ENCODE measurements at places on chromosomes 11 and 22.

DNA sequence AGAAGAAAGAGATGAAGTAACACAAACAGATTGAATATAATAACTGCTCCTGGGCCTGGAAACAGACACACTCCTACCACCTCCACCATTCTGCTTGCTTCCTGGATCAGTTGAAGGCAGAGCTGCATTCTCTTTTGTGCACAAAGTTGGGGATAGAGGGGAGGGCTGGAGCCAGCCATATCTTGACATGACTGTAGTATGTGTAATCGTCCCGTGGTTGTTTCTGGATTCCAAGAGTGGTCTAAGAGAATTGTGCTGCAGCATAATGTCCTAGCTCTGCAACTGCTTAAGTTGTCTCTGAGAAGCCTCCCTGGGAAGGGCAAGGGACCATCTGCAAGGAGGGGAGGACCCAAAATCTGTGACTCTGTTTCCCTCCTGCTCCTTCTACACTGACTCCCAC, 3.2 kb downstream of the CRY2 start:
- no peak for DNase-seq

GRCh38 chr11:120124355-120124754, 13.6 kb downstream of the TRIM29 start:
- no peak for DNase-seq

GRCh38 chr11:106961518-106961917, 56.8 kb downstream of the GUCY1A2 start:
- no peak for DNase-seq

DNA sequence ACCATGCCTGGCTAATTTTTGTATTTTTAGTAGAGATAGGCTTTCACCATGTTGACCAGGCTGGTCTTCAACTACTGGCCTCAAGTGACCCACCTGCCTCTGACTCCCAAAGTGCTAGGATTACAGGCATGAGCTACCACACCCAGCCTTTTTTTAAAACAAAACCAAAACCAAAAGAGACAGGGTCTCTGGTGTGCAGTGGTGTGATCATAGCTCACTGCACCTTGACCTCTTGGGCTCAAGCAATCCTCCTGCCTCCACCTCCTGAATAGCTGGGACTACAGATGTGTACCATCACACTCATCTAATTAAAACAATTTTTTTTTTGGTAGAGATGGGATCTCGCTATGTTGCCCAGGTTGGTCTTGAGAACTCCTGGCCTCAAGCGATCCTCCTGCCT, 77.7 kb downstream of the PTPRJ start:
- no peak for DNase-seq

DNA sequence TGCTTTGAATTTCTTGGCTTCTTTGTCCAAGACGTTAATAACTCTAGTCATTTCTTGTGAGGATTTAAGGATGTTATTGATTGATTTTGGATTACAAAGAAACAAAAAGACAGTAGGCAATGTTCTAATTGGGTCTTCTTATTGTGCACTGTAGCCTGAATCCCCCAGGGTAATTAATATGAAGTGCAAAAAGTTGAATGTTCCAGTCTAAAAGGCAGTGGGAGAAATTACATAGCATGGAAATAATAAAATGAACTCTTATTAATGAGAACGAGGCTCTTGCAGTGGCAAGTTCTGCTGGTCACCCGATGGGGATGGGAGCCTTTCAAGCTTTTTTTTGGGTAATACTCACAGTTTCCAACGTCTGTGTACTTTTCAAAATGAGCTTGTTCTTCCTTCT, 45.6 kb downstream of the UBASH3B start:
- no peak for DNase-seq

- no peak for DNase-seq
Measured at GRCh38 chr22:21650823-21651520, 8.9 kb downstream of the SDF2L1 start.

DNA sequence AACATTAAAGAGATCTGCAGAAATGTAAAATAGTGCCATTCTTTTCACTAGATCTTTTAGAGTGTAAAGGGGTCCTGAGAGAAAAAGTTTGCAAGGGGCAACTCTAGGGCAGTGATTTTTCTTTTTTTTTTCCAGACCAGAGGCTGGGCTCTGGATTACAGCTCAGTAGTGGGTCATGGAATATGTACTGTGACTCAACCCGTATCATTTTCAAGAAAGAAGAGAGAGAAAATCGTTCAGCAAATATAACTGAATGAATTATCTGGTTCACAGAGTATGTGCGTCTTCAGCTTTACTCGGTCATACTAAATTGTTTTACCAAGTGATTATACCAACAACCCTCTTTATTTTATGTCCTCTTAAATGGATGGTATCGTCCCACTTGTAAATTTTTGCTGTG, 3.8 kb downstream of the CEP57 start:
- no peak for DNase-seq

- no peak for DNase-seq
Measured at GRCh38 chr11:43927925-43928707, 14.3 kb upstream of the C11orf96 start.

DNA sequence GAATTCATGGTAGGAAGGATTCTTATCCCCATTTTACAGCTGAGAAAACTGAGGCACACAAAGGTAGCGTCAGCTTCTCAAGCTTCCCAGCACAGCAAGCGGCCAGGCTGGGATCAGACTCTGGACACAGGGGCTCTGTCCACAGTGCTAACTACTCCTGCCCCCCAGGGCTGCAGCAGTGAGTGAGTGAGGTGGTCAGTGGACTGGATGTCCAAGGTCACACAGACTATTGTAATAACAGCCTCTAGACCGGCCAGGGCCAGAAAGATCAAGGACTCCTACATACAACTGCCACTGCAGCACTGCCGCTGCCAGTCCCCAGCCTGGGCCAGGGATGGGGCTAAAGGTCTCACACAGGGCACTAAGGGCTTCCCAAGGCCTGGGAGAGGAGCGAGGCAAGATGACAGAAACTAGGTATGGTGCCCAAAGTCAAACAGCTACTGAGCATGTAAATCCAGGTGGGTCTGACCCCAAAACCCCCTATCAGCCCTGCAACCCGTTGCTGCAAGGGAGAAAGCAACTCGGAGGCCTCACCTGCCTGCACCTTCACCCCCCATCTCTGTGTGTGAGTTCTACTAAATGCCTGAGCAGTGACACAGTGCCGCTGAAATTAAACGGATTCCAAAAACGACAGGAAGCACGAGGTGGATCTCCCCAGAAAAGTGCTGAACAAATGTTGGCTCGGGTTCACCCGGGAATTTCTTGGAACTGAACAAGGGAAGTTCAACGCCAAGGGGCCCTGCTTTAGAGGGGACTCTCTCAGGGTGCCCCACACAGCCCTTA, 161.8 kb upstream of the GRK3 start:
- DNase-seq, result no peak

DNA sequence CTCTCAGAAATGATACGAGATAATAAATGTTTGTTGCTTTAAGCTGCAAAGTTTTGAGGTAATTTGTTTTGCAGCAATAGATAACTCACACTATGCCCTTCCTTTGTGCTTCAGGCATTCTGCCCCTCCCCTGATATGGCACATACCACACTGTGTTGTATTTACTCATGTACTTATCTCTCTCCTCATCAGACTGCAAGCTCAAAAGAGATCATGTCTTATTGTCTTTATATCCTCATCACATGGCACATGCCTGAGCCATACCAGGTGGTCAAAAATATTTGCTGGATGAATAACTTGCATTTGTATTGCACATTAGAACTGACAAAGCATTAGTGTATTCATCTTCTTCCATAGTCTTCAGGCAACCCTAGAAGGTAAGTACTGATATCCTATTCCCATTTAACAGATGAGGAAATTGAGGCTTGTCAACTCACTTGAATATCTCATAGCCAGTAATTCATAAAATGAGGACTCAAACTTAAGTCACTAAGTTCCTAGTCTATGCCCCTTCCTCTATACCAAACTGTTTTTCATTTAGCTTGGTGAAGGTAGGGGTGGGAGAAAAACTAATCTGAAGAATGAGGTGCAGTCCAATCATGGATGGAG, 83.9 kb upstream of the EED start:
- peak; percentile 70 for DNase-seq

- DNase-seq, result no peak
Measured at GRCh38 chr11:55895216-55895615, 12.1 kb downstream of the TRIM51 start.

GRCh38 chr11:95296165-95296564, 65.2 kb upstream of the SESN3 start:
- no peak for DNase-seq

DNA sequence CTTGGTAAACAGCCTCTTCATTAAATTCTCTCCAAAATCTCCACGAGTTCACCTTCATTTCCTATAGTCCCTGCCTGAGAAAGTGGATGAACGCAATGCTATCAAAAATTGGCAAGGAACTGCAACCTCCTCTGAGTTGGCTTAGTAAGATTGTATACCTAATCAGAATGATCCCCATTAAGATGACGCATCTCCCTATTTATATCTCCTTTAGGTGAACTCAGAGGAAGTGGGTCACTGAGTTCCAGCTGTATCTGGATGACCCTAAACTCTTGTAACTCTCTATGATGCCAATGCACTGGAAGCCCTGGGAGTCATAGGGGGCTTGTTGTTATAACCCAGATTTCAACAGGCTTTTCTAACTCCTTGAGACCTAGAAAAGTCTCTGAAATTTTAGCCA, 48.2 kb downstream of the OR10A6 start:
- no peak for DNase-seq

GRCh38 chr22:30285846-30286200, 3.5 kb downstream of the CASTOR1 start:
- peak; percentile 41 for DNase-seq

GRCh38 chr11:65579291-65579690, 3.4 kb downstream of the EHBP1L1 start:
- no peak for DNase-seq

GRCh38 chr22:41177622-41178424, 27.3 kb upstream of the L3MBTL2 start:
- DNase-seq, result no peak

- DNase-seq, result no peak
Measured at GRCh38 chr11:119316729-119317591, at the start of gene MCAM. Gene MCAM (minus strand): TSS chr11:119317130. CDS start chr11:119317101, 29 bp downstream.

- DNase-seq, result no peak
Measured at GRCh38 chr11:3102641-3102921, 45.4 kb upstream of the CARS1 start.

GRCh38 chr22:36443198-36443770, 38.2 kb downstream of the TXN2 start:
- DNase-seq, result no peak

- no peak for DNase-seq
Measured at GRCh38 chr11:20656901-20657300, 12.5 kb upstream of the NELL1 start.

DNA sequence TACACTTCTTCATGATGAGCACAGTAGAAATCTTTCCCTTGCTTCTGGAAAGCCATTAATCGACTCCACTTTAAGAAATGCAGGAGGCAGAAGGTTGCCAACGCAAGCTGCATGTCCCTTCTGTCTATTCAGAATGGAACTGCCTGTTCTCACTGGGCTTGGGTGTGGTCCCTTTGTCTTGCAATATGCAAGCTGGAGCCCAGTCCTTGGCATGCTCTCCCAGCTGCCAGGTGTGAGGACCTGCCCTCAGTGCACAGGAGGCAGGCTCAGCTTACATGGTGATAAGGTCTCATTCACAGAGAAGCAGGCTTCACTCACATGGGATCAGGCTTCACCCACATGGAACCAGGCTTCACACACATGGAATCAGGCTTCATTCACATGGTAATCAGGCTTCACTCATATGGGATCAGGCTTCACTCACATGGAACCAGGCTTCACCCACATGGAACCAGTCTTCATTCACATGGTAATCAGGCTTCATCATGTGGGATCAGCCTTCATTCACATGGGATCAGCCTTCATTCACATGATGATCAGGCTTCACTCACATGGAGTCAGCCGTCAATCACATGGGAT, 59.2 kb upstream of the USP47 start:
- no peak for DNase-seq
